ENCODE measurements at places on chromosomes 5 and 9.

DNA sequence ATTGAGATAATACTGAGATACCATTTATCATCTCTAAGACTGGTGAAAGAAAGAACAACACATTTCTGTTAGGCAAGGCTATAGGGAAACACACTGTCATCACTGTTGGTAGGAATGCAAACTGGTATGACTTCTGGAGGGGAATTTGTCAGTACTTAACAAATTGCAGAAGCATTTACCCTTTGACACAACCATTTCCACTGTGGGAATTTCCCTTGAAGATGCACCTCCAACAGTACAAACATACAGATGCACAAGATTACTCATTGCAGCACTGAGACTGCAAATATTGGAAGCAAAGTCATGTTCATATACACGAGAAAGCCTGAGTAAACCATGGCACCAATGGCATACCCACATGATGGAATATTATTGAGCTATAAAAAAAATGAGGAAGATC lies 17.6 kb downstream of the GM2A start:
- peak; percentile 13 for DNase-seq

GRCh38 chr5:68631884-68632283 lies 416.3 kb downstream of the PIK3R1 start:
- no peak for DNase-seq

- DNase-seq, result no peak
Measured at GRCh38 chr5:83343299-83343698, 128.2 kb upstream of the VCAN start.

DNA sequence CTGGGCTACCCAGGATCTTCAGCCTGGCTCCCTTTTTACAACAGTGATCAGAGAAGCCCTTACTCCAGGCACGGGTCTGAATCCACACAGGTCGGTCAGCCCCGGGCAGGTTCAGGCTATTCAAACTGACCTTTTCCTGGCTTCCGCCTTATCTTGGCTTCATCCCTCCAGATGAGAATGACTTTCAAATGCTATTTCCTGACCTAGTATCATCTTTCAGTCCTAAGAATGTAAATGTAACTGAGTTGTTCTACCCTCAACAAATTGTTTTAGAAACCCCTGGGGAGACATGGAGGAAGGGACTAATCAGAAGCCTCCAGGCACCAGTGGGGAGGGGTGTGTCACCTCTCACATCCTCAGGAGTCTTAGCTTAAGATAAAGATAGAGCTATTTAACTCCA lies 213.2 kb downstream of the EPB41L4A start:
- no peak for DNase-seq

- DNase-seq, result peak; percentile 68
Measured at GRCh38 chr5:55994495-55994997, at the start of gene IL6ST. TSS of gene IL6ST (minus strand) at chr5:55994963. CDS start at chr5:55976278, 18,685 bp downstream.

GRCh38 chr9:8115570-8115969 lies 316.0 kb upstream of the DMAC1 start:
- no peak for DNase-seq

GRCh38 chr5:16819522-16820167 lies 116.4 kb downstream of the MYO10 start:
- DNase-seq, result peak; percentile 85

DNA sequence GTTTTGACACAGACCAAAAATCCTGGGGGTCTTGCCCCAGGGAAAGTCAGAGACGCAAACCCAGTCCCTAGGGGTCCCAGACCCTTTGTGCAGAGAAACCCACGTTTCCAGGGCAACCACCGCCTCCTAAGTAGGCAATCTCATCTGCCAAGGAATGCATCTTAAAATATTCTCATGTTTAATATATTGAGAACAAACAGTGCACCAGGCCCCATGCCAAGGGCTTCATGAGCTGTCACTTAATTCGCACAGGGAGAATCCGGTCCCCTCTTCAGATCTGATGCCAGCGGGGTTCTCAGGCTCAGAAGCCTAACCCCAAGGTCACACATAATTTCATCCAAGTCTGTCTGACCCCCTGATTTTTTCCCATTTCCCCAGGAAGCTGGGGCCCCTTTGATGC lies 28.8 kb downstream of the CPLX2 start:
- no peak for DNase-seq

DNA sequence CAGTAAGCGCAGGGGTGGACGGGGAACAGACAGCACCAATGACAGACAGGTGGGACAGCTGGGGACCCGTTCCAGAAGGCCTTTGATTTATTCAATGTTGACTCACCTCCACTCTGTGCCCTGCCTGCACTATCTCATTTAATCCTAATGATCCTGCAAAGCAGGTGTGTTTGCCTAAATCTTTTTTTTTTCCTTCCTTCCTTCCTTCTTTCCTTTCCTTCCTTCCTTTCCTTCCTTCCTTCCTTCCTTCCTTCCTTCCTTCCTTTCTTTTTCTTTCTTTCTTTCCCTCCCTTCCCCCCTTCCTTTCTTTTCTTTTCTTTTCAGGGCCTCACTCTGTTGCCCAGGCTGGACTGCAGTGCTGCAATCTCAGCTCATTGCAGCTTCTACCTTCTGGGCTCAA lies 17.1 kb upstream of the CORO2A start:
- DNase-seq, result no peak

GRCh38 chr9:129143031-129143927 lies 32.1 kb downstream of the PTPA start:
- DNase-seq, result peak; percentile 91

- DNase-seq, result peak; percentile 91
Measured at GRCh38 chr5:78359831-78360673, at the start of gene SCAMP1. TSS of gene SCAMP1 (plus strand) at chr5:78360617. CDS start at chr5:78360672, 55 bp downstream.

DNA sequence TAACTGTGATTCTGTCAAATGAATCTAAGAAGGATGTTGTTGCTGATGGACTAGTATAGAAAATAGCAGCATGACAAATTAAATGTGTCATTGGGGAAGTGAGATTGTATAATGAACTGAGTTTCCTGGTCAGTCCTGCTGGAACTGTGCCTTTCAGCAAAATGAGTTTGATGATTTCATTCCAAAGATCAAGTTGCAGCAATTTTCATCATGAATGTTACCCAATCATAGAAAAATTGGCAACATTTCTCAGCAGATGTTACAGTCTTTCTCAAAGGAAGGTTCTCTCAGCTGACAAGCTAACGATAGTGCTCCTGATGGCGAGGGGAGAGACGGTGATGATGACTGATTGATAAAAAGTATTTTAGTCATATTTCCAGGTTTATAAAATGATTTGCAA lies 10.7 kb downstream of the PCDHAC2 start:
- peak; percentile 12 for DNase-seq

DNA sequence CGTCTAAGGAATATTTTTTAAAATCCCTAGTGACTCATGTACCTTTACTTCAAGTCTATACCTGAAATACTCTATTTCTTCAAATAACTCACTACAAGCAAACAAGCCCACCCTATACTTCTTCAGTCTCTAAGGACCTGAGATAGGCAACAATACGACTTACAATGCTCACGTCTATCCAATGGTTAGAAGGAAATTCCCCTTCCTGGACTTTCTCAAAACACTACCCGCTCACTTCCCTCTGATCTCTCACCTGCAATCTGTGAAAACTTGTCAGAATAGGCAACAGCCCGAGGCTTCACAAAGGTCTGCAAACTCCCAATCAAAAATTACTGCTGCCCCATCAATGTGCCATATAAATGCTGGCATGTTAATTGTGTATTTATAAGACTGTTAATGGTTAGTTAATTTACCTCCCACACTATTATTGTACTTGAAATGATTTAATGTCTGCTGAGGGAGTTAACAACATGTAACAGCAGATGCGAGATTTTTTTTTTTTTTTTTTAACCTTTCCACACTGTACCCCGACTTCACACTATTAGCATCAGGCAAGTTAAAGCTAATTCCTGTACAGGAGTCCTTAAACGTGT lies 27.3 kb downstream of the MAPKAP1 start:
- no peak for DNase-seq

DNA sequence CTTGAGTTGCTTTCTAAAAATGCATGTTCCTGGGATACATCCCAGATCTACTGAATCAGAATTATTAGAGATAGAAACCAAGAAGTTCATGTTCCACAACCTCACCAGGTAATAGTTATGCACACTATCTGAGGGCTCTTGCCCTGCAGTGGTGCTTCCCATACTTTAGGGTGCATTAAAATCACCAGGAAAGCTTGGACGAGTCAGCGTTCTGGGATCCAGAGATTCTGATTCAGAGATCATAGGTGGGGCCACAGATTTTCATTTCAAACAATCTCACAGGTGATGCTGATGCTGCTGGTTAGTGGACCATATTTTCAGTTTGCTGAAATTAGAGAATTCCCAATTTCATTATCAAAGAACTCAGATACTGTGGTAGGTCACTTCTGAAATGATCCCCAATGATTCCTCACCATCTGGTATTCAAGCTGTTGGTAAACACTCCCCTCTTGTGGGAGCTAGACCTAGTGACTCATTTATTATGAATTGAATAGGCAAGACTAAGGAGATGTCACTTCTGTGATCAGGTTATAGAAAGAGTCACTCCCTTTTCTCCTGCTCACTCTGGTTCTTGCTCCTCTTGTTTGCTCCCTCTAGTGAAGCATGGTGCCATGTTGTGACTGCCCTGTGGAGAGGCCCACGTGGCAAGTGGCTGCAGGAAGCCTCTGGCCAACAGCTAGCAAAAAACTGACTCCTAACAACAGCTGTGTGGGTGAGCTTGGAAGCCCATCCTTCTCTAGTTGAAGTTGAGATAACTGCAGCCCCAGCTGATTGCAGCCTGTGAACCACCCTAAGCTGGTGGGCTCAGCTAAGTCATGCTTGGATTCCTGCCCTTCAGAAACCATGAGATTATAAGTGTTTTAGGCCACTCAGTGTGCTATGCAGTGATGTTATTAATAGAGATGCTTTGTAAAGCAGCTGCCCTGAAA lies 59.8 kb downstream of the SH3TC2 start:
- peak; percentile 15 for DNase-seq

DNA sequence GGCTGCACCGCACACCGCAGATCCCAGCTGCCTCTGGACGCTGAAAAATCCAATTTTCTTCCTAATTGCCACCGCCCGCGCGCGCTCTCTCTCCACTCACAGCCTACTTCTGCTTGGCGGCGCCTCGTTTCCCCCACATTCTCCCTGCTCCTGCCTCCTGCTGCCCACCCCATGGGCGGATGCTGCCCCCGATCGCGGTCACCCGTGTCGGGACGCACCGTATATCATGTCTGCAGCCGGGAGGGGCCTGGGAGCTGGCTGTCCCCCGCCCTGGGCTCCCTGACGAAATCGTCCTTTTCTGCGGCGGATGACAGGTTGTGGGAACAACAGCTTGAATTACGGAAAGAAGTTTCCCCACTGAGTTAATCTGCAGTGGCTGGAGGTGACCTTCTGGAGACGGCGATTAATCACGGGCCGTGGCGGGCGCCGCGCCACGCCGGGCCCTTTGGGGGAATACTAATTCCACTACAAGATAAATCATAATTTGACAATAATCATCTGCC lies 36.3 kb upstream of the PSD2 start:
- no peak for DNase-seq

DNA sequence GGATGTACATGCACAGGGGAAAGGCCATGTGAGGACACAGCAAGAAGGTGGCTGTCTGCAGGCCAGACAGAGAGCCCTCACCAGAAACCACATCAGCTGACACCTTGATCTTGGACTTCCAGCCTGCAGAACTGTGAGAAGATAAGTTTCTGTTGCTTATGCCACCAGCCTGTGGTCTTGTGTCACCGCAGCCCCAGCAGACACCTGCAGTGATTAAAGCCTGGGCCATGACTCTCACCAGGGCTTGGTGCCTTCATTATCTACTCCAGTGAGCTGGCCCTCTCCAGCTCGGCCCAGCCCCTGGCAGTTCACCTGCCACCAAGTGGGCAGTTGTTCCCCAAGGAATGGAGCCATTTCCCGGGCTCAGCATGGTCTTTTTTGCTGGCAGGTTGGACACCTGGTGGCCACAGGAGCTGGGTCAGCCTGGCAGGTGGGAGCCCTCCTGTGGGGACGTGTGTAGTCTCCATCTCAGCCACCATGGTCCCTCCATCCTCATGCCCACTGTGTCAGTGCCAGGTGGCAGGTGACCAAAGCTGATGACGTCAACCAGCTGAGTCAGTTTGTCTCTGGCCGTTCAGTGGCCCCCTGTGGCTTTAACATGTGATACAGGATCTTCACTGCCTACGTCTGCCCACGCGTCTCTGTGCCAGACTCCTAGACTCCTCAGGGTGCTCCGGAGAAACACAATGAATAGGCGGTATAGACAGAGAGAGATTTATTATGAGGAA lies 99.9 kb upstream of the PPP1R26 start:
- no peak for DNase-seq

DNA sequence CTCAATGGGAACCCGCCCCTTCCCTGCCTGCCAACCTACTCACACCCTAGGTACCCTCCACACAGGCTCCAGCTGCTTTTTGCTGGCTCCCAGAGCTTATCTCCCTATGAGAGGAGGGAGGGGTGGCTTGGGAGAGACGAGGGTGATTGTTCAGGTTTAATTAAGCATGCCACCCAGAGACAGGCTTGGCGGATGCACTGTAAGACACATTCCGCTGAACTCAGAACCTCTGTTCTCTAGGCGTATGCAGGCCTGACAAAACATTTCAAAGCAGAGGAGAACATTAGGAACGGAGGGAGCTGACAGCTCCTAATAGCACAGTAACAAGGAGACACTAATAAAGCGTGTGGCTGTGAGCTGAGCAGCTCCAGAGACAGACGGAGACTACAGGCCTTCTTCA lies 80.1 kb downstream of the TRIM32 start:
- no peak for DNase-seq

- no peak for DNase-seq
Measured at GRCh38 chr5:132655821-132656773, 1.9 kb upstream of the IL13 start.

- DNase-seq, result no peak
Measured at GRCh38 chr9:113948891-113949570, 72.9 kb downstream of the ZNF618 start.

GRCh38 chr5:27450607-27451006 lies 412.2 kb upstream of the CDH9 start:
- DNase-seq, result no peak

- no peak for DNase-seq
Measured at GRCh38 chr9:23622396-23622795, 203.6 kb downstream of the ELAVL2 start.

- DNase-seq, result no peak
Measured at GRCh38 chr9:117101008-117101407, 313.8 kb downstream of the ASTN2 start.

- DNase-seq, result peak; percentile 57
Measured at GRCh38 chr5:62093976-62094375, 212.0 kb upstream of the KIF2A start.

DNA sequence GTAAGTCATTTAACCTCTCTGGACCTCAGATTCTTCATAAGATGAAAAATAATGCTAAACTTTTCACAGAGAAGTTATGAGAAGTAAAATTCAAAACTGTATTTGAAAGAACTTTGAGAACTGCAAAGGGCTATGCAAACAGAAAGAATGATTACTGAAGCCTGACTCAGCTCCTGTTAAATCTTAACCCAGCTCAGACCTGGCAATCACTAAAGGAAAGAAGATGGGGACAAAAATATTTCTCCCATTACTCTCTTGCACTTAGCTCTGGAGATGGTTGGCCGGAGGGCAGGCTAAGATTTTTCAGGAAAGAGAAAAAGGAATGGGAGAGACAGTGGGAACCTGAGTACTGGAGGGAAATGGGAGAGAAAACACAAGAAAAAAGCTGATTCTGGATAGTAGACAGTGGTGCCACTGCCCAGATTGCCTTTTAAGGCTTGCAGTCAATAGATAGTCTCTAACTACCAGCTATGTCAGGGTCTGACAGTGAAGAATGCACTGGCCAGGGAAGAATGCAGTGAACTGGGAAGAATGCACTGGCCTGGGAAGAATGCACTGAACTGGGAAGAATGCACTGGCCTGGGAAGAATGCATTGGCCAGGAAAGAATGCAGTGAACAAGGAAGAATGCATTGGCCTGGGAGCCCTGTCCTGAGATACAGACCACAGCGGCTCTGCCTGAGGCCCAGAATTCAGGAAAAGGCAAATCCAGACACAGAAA lies 25.2 kb upstream of the CEMIP2 start:
- DNase-seq, result peak; percentile 20

- DNase-seq, result no peak
Measured at GRCh38 chr5:179328291-179328690, 17.0 kb downstream of the ADAMTS2 start.

Measured in fibroblast of gingiva (primary cell).